ENCODE measurements at places on chromosomes 12 and 14.

- DNase-seq = no peak
Measured at GRCh38 chr14:42869681-42870080, 1263.0 kb downstream of the LRFN5 start.

GRCh38 chr12:119547001-119547400 is 46.6 kb upstream of the TMEM233 start:
- no peak for DNase-seq

- DNase-seq = peak; percentile 55
Measured at GRCh38 chr12:4307593-4308333, 13.2 kb upstream of the TIGAR start.

DNA sequence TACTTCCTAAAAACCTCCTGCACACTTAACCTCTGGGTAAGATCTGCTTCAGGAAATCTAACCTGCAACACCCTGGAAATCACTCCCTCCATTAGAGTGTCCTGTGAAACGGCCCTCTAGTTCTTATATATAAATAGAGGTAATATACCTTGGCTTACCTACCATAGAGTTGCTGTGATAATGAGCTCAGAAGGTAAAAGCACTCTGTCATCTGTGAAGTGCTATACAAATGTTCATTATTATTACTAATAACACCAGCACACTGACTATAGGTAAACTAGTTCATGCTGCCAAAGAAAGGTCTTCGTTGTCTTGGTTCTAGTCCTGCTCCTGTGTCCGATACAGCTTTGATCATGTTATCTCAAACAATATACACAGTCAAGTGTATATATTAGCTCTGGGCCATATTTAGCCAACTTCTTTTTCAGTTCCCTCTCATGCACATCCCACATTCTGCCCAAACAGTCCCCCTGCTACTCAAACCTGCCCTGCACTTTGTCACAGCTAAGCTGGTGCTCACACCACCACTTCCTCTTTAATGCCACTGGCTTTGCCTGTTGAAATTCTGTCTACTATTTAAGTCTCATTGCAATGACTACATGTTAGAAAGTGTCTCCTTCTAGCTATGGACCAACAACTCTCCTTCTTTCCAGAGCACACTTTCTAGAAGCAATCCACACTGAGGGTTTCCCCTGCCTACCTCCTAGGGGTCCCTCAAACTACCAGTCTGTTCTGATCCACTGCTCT is 5.1 kb downstream of the E2F7 start:
- no peak for DNase-seq
